NCI-H2029 (cell line): ENCODE measurements at places on chromosomes 6 and 20.

DNA sequence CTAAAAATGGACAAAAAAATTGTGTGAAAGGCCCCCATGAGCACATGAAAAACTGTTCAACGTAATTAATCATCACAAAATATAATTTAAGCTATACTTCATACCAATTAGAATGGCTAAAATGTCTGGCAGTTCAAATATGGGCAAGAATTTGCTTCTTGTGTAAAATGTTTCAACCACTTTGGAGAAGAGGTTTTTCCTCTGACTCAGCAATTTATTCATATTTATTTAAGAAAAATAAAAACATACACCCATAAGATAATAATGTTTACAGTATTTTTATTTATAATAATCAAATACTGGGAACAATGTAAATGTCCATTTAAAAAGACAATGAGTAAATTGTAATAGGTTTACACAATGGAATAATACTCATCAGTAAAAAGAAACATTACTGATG, 395.1 kb upstream of the KHDRBS2 start:
- DNase-seq: no peak

GRCh38 chr6:165231581-165232561, 77.5 kb downstream of the C6orf118 start:
- DNase-seq: peak; percentile 79

- no peak for DNase-seq
Measured at GRCh38 chr6:161546632-161547031, 272.8 kb upstream of the AGPAT4 start.

GRCh38 chr20:54110457-54110856, 40.1 kb upstream of the BCAS1 start:
- no peak for DNase-seq

DNA sequence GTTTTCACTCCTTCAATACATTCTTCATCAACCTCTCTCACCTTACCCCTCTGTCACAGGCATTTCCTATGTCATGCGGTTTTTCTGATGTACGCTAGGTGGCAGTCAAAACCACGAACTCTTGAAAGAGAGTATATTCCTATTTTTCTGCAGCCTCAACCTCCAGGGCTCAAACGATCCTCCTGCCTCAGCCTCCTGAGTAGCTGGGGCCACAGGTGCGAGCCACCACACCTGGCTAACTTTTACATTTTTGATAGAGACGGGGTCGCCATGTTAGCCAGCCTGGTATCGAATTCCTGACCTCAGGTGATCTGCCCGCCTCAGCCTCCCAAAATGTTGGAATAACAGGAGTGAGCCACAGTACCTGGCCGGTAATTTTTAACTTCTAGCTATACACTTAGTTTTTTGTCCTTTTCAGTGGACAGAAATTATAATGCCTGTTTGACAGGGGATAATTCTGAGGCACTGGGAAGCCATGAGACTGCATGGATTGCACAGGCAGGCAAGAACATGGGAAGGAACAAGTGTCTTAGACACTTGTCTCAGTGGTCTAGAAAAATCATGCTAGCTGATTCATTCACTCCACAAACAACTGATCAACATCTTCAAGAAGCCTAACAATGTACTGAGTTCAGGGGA, 22.5 kb upstream of the HFE start:
- peak; percentile 20 for DNase-seq

- DNase-seq: no peak
Measured at GRCh38 chr6:148620579-148621298, 126.1 kb upstream of the UST start.

DNA sequence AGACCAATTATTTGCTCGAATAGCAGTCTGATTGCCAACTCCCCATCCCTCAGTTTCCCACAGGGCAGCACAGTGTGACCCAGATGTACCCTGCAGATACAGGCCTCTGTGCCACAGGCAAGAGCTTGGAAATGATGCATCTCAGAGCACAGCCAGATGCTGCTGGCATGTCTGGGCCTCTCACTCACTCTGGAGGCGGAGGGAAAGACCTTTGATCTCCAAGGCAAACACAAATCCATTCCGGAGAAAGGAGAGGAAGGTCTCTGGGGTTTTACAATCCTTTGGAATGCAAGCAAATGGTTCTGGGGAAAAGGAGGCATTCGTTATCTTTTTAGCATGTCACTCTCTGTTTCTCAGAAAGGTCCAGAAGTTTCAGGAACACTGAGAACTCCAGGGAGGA, 74.2 kb downstream of the RIOK1 start:
- DNase-seq: no peak

DNA sequence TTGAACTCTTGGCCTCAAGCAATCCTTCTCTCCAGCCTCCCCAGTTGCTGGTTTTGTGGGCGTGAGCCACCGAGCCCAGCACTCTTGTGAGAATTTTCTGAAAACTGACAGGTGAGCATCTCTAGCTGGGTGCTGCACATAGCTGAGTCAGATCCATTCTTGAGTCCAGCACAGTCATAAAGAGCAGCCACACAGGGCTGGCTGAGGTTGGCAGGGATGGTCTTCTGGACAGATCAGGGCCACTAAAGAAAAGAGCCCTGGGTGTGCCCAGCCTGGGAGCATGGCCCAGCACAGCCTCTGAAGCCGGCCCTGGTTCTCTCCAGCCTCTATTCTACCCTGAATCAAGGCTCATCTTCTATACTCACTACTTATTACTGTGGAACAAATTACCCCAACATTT, 11.5 kb downstream of the DLGAP4 start:
- DNase-seq: no peak

DNA sequence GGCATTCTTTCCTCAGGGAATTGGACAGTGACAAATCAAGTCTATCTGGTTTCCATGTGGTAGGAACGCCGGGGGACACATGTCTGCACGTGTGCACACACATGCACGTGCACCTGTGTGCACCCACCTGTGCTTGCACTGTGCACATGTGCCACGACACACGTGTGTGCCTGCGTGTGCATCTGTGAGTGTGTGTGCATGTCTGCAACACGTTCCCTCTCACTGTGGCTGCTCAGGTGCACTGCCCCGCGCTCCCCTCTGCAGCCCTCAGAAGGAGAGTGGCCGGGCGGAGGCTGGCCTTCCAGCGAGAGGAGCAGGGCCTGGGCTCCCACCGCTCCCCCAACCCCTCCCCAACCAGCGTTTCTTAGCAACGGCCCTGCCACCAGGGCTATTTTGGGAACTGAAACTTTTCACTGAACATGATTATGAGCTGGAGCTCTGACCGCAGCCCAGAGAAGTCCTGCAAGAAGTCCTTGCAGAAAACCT, 147.8 kb downstream of the PHACTR3 start:
- no peak for DNase-seq

GRCh38 chr6:115570331-115570730, 490.4 kb downstream of the FRK start:
- DNase-seq: no peak

GRCh38 chr20:10501402-10501801, 66.3 kb downstream of the SLX4IP start:
- no peak for DNase-seq

- DNase-seq: no peak
Measured at GRCh38 chr6:4751823-4752464, 24.3 kb upstream of the CDYL start.

DNA sequence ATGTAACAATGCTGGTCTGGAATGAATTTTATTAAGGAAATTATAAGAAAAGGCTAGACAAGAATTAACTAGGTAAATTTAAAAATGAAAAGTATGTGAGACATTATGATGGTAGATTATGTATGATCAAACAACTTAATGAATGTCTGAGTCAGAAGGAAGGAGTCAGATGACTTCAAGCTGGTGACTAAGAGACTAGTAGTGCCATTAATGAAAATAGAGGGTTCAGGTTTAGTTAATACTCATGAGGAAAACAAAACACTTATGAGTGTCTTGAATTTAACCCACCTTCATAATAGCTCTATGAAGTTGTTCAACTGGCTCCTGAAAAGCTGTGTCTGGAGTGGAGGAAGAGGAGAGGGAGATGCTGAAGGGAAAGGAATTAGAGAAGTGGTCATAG, 256.3 kb downstream of the ADGRB3 start:
- no peak for DNase-seq

- no peak for DNase-seq
Measured at GRCh38 chr6:133404151-133404550, 163.0 kb downstream of the EYA4 start.

DNA sequence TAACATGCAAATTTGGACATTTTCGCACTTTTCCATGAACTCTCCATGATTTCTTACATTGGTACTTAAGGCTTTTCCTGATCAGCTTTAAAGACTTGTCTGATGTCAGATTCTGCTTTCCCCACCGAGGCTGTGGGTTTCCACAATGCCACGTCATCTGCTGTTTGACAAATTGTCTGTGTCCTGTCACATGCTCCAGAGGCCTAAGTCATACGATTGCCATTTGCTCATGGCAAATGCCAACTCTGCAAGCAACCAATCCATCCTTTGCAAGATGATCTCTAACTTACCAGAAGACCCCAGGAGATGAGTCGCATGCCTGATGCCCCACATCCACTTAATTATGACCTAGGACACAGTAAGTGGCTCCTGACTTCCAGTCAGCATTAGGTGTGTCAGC, 556.5 kb downstream of the BMP2 start:
- no peak for DNase-seq

- no peak for DNase-seq
Measured at GRCh38 chr20:51687108-51687507, 81.1 kb downstream of the ATP9A start.

- DNase-seq: no peak
Measured at GRCh38 chr6:42659806-42660205, 62.6 kb downstream of the PRPH2 start.

- DNase-seq: no peak
Measured at GRCh38 chr20:44187054-44187771, at the start of gene JPH2. JPH2 (minus strand) TSS chr20:44187188; CDS start chr20:44186705, 483 bp downstream.
